H4 (cell line): ENCODE measurements at places on chromosomes 5 and 9. TPM values are rescaled to one million over a fixed set of nuclear protein-coding genes. Genes with fewer than 3 reads are reported as not detected.

The KCNV2 gene
- total RNA-seq: not detected in 2 replicates

The ARL14EPL gene
- total RNA-seq: 1.3 TPM in 1 of 2 replicates, not detected in the other

The LRRC26 gene
- total RNA-seq: 0.10 and 0.12 TPM in 2 replicates

The SLC46A2 gene
- not detected in 2 replicates for total RNA-seq

The TESK1 gene
- total RNA-seq: 5.4 and 8.0 TPM in 2 replicates

The ENC1 gene
- 18.1 and 46.6 TPM in 2 replicates for total RNA-seq

The FGF10 gene
- total RNA-seq: not detected in 2 replicates

The HSD17B3 gene
- total RNA-seq: not detected in 2 replicates

DNA sequence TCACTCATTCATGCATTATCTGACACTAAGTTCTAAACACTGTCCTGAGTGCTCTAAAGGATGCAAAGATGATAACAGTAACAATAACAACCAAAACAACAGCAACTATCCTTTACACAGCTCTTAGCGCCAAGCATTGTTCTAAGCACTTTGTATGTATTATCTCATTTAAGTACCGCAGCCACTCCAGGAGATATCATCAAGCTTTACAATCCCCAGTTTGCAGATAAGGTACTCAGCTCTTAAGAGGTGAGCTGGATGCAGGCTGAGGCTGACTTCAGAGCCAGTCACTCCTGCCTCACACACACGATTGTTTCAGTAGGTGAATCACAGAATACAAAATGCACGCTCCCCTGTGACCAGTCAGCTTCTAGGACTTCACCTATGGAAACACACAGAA, 141.8 kb downstream of the PAX5 start:
- no peak for DNase-seq

- peak; percentile 81 for DNase-seq
Measured at GRCh38 chr9:134775081-134775951, 105.3 kb upstream of the FCN2 start.

DNA sequence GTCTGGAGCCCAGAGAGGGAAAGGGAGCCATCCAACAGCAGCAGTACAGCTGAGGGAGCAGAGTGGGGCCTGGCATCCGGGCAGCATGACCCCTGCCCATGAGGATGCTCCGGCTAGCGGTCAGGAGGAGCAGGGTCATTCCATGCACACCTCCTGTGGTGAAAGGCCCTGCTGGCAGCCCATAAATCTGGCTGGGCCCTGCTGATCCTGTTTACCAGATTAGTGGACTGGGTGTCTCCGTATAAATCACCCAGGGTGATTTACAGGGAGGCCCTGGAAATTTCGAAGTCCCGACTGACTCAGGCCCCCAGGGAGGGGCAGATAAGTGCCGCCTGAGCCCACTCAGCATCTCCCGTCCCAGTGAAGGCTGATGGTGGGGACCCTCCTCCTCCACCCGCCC, 117.6 kb upstream of the HAND1 start:
- DNase-seq: no peak

DNA sequence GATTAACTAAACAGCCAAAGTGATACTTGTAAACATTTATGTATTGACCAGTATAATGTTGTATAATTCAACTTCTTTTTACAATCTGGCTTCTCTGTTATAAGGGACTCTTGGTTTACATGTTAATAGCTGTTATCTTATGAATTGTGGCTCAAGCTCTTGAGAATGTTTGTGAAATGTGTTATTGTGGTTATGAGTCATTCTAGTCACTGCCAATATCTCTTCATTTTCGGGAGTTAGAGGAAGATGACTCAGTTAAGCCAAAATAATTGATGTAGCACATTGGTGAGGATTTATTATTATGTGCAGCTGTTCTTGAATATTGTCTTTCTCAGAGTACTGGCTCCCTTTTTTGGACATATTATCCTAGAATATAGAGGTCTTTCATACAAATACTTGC, 655.2 kb upstream of the RIOK2 start:
- peak; percentile 89 for DNase-seq

DNA sequence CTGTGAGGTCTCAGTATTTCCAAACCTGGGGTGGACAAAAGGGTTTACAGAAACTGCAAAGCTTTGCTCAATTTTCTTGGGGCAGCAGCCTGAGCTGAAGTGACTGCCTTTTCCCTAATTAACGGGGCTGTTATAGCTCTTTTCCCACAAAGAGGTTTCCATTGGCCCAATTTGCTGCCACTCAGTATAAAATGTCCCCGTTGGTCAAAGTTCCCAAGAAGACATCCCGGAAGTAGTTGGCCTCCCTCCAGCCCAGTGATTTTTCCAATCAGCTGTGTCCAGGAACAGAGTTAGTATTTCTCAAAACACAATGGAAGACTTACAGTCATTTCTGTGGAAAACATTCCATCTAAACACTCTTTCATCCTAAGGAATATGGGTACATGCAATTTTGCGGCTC, 643.6 kb downstream of the ACTL7B start:
- no peak for DNase-seq

DNA sequence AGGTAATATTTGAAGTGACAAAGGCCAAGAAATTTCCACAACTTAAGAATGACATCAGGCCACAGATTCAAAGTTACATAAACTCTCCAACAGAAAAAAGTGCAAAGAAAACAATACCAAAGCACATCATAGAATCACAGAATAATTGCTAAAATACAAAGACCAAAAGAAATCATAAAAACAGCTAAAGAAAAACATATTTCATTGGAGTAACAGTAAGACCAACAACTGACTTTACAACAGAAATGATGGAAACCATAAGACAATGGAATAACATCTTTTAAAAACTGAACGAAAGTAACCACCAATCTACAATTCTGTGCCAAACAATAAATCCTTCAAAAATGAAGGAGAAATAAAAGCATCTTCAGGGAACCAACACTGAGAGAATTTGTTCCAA, 38.3 kb downstream of the ZDHHC21 start:
- no peak for DNase-seq

DNA sequence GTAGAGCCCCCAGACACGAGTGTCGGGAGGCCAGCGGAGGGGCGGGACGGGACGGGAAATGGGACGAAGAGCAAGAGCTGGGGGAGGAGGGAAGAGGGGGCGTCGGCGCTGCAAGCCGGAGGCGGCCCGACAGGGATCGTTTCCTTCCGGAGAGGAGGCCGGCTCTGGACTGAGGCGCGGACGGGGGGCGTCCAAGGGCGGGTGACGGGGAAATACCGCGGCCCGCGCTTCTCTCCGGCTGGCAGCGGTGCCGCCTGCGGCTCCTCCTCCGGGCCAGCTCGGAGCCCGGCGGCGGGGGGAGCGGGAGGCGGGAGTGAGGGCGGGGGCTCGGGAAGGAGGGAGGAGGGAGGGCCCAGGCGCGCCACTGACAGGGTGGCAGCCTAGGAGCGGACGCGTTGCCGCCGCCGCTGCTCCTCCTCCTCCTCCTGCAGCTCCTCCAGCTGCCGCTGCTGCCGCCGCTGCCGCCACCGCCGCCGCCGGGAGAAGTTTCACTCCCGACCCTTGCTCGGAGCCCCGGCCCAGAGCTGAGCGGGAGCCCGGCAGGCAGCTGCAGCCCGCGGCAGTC, at the start of gene CHSY3:
Gene CHSY3 (plus strand): TSS at position 364 of the 565 bp plus-strand sequence.
- peak; percentile 88 for DNase-seq

GRCh38 chr5:34511915-34512314, 144.2 kb upstream of the RAI14 start:
- no peak for DNase-seq

GRCh38 chr9:69593301-69593700, 78.9 kb downstream of the APBA1 start:
- no peak for DNase-seq

- DNase-seq: peak; percentile 57
Measured at GRCh38 chr5:172800088-172800551, 29.1 kb upstream of the DUSP1 start.

DNA sequence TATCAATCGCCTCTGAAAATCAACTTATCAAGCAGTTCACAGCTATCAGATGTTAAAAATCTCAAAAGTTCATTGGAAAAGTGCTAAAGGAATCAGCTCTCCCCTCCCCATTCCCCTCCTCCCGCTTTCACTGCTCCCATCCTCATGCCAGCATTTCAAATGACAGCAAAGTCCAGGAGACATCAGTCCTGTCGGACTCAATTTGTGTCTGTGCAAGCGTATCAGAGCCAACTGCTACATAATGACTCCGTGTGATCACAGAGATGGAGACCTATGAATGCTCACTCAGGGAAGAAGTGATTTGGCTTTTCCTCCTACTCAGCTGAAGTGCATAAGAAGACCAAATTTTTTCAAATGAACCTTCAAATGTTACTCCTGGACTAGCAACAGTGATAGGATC, 937.2 kb upstream of the DMAC1 start:
- no peak for DNase-seq

DNA sequence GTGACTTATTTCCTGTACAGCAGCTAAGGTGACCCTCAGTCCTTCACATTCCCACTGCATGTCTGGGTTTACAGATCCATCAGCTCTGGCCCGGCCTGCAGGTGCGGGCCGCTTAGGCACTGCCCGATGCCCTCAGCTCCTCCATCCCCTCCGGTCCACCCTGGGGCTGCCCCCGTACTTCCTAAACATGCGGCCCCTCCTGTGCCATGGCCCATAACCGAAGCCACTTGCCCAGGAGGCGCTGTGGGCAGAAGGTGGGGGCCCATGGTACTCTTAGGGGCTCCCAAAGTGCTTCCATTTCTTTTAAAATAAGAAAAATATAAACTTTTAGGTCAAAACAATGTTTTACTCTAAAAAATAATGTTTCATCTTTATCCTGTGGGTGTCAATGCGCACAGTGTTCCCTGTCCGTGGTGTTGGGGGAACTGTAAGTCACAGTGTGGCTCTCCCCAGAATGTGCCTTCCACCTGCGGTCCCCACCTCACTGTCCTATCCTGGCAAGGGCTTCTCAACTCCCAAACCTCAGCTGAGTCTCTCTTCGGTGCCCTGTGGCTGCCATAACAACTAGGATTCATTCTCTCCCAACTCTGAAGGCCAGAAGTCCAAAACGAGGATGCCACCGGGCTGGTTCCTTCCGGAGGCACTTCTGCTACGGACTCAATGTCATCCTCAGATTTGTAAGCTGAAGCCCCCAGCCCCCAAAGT, 132.7 kb upstream of the LPCAT1 start:
- DNase-seq: no peak
